NCI-H146 (cell line): ENCODE measurements at places on chromosomes 2 and 18.

DNA sequence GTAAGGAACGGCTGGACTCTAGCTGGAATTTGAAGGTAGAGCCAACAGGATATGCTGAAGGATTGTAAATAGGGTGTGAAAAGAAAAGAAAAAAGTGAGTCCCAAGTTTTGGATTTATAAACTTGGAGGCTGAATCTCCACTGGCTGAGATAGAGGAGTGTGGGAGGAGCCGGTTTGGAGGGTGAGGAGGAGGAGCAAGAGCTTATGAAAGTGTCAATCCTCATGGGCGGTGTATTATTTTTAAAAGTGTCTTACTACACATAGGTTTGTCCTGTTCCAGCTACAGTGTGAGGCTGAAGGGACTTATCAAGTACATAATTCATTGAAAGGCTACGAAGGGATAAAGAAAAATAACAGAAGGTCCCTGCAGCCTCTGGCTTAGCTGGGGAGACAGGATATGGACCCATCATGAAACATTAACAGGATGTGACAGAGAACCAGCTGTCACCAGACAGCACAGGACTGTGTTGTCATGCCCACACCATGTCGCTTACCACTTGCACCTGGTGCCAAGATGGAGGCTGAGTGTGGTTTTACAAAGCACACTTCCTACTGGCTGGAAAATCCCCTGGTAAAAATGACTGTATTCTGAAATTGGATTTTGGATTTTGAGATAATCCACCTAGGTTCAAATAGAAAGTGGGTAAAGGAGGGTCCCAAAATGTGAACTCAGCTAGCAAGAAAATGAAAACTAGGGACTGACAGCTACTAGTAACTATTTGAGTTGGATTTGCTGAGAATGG is 2.5 kb upstream of the MREG start:
- peak; percentile 33 for DNase-seq

GRCh38 chr18:76420898-76421684 is 74.0 kb downstream of the ZNF516 start:
- DNase-seq: no peak

DNA sequence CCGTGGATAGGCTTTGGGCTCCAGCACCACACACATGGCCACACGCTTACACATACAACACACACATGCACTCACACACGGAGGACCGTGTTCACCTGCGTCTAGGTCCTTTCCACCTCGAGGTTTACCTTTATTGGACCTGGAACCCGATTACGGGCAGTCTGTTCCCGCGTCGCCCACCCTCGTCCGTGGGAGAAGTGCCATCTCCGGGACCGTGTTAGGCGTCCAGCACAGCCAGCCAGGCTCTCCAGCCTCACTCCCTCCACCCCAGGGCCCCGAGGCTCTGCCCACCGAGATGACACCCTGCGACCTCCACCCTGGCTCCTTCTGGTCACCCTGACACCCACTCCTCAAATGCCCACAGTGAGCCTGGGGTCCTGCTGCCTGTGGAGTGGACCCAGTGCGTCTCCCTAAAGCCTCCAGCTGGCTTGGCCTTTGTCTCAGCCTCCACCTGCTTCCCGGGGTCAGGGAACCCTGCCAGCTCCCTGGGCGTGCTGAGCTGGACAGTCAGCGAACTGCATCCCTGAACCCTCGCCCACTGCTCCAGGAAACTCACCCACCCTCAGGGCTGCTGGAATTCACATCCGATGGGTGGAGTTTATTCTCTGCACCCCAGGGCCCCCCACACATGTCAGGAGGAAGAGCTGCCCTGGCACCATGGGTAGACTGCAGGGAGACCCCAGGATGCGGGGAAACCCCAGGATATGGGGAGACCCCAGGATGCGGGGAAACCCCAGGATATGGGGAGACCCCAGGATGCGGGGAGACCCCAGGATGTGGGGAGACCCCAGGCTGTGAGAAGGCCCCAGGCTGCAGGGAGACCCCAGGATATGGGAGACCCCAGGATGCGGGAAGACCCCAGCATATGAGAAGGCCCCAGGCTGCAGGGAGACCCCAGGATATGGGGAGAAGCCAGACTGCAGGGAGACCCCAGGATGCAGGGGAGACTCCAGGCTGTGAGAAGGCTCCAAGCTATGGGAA is 33.0 kb downstream of the ADI1 start:
- no peak for DNase-seq

GRCh38 chr2:217363470-217363869 is 503.6 kb upstream of the TNP1 start:
- no peak for DNase-seq

GRCh38 chr2:222568865-222569264 is 87.0 kb downstream of the FARSB start:
- no peak for DNase-seq

DNA sequence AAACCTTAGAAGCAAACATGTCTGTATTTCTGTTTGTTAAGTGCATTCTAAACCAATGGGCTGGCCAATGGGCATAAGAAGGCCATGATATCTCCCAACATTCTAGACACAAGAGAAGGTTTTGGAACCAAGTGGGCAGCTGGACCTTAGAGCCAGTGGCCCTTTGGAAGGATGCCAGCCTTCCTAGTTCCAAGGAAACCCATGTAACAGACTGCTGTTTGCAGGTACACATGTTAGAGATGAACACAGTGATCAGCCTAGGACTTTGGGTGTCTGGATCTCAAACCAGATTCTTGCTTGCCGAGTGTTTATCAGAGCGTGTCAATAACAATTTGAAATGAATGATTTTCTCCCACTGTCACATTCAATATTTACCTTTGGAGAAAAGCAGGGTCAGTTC is 97.5 kb upstream of the COPS8 start:
- no peak for DNase-seq

DNA sequence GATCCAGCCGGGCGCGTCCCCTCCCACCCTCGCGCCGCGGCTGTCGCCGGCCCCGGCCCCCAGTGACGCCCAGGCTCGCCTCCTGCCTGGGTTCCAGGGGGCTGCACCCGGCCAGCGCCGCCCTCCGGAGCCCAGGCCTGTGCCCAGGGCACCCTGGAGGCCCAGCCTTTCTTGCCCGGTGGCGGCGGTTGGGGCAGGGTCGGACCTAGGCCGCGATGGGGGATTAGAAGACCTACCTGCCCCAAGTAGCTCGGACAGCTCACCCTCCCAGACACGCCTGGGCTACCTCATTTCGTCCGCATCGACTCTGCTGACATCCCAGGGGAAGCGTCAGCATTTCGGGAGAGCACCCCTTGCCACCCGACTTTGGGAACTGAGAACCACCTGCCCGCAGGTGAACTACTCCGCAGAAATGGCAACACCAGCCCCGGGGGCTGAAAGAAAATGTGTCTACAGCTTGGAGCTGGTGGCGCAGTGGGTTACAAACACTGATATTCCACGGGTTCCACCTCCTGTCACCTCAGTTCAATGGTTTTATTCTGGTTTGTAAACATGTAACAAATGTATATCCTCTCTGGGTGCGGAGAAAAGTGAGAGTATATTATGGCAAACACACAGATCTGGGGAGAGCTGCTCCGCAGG is 834 bp upstream of the ARL4C start:
- no peak for DNase-seq

DNA sequence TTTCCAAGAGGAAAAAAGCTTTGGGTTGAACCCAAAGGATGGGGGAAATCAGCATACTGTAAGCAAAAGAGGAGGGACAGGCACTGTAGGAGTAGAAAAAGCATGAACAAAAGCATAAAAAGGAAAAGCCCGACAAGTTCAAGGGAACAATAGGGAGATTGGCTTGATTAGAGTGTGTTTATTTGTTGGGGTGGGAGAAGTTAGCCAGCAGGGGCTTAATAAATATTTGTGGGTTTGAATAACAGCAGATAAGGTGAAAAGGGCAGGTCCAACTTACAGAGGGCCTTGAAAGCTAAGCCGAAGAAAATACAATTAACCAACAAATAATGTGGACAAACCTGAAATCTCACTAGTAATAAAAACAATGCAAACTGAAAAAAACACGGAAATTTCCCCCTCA is 126.7 kb downstream of the THADA start:
- DNase-seq: peak; percentile 3

DNA sequence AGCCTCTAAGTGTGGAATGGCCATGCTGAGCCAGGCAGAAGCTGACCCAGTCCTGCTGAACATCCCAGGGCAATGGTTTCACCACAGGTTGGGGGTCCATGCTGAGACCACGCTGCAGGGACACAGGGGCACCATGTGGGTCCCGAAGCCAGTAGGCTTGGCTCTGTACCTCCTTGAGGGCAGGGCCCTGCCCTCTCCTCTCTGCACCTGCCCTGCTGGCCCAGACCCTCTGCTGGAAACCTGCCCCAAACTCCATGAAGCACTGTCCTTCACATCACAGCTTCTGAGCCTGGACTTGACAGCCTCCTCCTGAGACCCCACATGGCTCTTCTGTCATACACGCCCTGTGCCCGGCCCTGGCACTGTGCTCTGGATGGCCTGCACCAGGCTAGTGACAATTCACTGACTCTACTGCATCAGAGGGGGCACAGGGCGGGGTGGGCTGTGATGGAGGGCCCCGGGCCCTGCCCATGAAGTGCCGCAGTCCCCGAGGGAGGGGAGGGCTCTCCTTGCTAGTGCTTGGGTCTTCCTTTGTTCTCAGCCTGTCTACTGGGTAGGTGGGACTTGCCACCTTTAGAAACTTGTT is 24.7 kb downstream of the HS6ST1 start:
- DNase-seq: no peak

DNA sequence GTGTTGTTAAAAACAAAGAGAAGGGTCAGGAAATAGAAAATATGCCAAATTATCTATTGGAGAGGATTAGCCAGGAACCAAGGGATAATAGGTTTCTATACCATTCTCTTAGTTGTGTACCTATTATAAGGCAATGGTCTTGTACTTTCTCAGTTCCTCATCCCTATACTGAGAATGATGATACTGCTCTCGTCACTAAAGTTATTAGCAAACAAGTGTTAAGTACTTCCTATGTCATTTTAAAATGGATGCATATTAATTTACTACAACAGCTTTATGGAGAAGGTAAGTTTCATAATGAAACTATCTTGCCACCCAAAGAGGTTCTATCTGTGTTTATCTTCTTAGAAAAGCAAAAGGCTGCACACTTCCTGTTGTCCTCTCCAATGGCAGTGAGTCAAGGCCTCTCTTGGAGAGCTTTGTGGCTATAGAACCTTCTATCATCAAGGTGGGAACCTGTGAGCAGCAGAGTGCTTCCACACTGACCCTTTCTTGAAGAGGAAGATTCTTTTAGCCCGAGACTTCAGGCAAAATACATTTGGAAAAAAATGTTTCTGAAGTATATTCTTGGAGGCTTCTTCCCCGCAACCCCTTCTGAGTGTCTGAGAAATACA is 460.7 kb upstream of the FANCL start:
- no peak for DNase-seq

- DNase-seq: peak; percentile 66
Measured at GRCh38 chr2:24920098-24920808, at the start of gene ADCY3. Gene ADCY3 (minus strand): TSS chr2:24920237. CDS start chr2:24918987, 1,250 bp downstream.

DNA sequence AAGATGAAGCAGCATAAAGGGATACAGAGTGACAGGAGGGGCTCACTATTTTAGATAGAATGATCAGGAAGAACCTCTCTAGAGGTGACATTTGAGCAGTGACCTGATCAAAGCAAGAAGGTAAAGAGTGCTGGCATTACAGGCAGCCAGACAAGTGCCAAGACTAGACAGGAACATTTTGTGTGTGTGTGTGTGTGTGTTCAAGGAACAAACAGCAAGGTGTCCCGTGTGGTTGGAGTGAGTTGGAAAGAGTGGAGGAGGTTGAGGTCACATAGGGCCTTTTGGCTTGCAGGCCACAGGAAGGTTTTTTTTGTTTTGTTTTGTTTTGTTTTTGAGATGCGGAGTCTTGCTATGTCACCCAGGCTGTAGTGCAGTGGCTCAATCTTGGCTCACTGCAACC is 25.7 kb downstream of the FZD5 start:
- no peak for DNase-seq

- DNase-seq: no peak
Measured at GRCh38 chr18:25898965-25899364, 191.4 kb downstream of the SS18 start.

- no peak for DNase-seq
Measured at GRCh38 chr2:186771395-186771794, 77.5 kb downstream of the FAM171B start.

- DNase-seq: no peak
Measured at GRCh38 chr18:61606759-61607158, 273.5 kb downstream of the CDH20 start.

- no peak for DNase-seq
Measured at GRCh38 chr2:38145236-38145635, 69.3 kb upstream of the CYP1B1 start.

DNA sequence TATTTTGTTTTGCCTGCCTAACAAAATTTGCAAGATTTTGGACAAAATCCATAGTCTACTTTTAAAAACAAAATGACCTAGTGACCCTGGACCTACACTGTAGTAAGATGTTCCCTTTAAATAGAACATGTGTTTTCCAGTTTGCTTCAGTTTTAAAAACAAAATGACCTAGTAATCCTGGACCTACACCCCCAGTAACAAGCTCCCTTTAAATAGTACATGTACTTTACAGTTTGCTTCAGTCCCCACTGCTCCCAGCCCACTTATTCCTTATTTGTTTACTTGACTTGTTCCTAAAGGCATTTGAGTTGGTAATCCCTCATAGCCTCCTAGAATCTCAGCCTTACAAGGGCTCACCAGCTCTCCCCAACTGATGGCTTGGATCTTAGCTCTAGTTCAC is 34.5 kb upstream of the HTR2B start:
- no peak for DNase-seq

- no peak for DNase-seq
Measured at GRCh38 chr2:17270894-17271293, 247.3 kb downstream of the RAD51AP2 start.

DNA sequence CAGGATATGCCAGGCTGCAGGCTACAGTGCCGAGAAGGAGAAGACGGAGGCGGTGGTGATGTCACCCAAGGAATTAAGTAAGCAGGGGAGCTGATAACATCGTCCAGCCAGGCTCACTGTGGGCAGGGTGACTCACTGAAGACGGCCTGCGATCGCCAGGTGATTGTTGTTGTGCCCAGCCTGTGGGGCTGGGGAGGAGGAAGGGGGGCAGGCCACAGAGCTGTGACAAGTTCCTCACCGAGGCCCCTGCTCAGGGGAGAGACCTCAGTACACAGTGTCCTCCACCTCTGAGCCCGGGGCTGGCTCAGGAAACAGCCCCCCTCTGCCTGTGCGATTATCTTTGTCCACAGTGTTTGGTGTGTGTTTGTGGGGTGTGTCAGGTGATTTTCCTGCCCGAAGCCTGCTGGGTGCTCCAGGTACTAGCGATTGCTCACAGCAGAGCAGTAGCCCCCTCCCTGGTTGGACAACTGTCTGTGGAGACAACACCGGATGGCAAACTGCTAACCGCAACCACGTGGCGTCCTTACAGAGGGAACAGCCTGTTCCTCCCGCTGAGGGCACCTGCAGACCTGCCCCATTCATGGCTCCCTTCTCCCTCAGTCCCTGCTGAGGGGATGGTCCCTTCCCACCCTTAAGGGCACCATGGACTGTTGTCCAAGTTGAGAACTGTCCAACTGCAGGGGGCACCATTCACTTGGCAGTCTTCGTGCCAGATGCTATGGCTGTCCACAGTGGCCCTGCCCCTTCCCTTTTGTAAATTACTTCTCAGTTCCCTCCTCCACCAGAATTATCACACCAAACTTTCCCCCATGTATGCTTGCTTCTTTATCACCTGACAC is 95.1 kb downstream of the ZFP36L2 start:
- DNase-seq: peak; percentile 87
